Cerebellar cortex (tissue), 1 donor: ENCODE measurements at places on chromosomes 13 and 19.

DNA sequence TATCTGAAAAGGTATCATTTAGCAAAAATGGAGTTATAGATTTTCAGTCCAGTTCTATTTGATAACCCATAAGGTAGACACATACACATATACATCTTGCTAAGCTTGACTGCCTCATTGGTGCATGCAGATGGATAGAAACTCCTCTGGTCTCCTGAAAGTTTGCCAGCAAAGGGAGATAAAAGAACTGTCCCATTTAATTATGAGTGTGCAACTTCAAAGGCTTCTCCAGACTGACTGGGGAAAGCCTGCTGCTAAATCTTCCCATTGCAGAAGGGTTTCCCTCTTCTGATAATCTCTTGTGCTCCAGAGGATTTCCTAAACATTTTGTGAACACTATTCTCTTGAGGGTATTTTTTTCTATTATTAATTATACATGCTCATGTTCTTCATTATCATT lies 131.9 kb downstream of the ITGBL1 start:
- no peak for DNase-seq

DNA sequence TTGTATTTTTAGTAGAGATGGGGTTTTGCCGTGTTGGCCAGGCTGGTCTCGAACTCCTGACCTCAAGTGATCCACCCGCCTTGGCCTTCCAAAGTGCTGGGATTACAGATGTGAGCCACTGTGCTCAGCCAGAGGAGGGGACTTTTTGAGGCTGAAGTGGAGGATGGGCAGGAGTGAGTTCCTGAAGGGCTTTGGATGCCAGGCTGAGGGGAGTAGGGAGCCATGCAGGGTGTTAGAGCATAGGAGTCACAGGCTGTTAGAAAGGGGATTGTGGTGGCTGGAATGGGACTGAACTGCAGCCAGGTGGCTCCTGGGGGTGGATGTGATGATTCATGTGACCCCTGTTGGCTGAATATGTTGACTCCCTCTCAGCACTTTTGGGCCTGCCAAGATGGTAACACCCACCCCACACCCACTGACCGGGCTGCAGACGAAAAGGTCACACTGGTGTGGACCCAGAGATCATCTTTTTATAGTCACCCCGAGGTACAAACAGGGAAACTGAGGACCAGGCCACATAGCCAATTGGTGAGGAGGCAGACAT lies 11.2 kb downstream of the CYP4F22 start:
- no peak for DNase-seq

DNA sequence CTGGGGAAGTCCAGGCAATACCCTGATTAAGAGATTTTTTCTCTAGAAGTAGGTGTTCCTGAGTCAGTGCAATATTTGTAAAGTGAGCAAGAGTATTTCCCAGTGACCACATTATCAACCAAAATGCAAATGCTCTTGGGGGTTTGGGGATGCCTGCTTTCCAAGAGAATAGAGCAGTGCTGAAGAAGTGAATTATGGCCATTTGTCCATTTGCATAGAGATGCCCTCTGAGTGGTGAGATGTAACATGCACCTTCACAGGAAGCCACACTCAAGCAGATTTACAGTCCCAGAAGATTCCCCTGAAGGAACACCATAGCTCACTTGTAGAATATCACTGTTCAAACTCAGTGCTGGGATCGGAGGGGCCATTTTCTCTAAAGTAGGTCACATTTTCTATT lies 71.8 kb downstream of the TNFSF11 start:
- DNase-seq, result no peak

- DNase-seq, result no peak
Measured at GRCh38 chr13:107553838-107554237, 661.5 kb downstream of the LIG4 start.

DNA sequence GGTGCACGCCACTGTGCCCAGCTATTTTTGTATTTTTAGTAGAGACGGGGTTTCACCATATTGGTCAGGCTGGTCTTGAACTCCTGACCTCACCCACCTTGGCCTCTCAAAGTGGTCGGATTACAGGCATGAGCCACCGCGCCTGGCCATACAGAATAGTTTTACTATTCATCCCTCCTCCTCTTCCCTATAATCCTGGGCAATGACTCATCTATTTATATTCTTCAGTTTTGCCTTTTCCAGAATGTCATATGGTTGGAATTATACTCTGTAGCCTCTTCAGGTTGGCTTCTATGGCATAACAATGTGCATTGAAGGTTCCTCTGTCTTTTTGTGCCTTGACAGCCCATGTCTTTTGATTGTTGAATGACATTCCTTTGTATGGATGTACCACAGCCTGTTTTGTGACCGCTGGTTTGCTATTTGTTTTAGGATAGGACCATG lies 22.2 kb upstream of the LRP3 start:
- DNase-seq, result no peak

- DNase-seq, result no peak
Measured at GRCh38 chr13:87783366-87783765, 112.2 kb downstream of the SLITRK5 start.

DNA sequence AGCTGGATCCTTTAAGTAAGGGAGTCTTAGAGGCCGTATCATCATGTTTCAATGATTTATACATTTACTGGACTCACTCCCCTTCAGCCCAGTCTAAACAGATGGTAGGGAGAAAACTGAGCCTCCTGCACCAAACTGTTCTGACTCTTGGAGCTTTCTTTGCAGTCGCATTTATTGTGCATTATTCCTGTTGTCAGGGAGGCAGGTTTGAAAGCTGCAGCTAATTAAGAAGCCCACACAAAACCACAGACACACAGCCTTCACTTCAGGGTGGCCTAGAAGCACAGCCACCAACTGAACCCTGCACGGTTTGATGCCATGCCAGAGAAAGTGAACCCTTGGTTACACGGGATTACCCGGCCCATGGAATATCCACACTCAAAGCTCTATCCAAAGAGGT lies 911.0 kb downstream of the UQCRFS1 start:
- DNase-seq, result no peak

DNA sequence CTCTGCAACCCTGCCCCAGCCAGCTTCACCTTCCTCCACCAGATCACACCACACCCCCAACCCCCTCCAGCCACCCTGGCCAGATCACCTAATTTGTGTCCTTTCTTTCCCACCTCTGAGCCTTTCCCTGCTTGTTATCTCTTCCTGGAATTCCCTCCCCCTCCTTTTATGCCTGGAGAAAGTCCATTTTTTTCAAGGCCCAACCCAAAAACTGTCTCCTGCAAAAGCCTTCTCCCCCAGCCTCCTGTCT lies 5.3 kb upstream of the TLE2 start:
- DNase-seq, result no peak

GRCh38 chr19:38831142-38831605 lies 420 bp downstream of the ECH1 start:
- peak; percentile 43 for DNase-seq
